ENCODE measurements at places on chromosomes 6 and 20.

DNA sequence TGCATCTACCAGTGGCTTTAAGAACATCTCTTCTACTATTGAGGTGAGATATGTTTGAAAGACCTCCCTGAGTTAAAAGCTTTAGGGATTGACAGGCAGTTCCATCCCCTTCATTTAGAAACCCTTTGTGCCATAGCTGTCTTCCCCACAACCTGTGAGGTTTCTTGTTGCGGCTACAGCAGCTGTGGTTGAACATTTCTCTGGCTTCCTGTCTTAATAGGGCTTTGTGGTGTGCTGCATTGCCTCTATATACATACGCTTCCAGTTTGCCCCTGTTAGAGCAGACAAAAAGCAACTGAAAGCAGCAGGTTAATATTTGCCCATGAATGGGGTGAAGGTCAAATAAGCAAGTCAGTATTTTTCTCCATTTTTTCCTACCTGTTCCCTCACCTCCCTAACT lies 210.2 kb downstream of the TMEM200A start:
- no peak for DNase-seq

DNA sequence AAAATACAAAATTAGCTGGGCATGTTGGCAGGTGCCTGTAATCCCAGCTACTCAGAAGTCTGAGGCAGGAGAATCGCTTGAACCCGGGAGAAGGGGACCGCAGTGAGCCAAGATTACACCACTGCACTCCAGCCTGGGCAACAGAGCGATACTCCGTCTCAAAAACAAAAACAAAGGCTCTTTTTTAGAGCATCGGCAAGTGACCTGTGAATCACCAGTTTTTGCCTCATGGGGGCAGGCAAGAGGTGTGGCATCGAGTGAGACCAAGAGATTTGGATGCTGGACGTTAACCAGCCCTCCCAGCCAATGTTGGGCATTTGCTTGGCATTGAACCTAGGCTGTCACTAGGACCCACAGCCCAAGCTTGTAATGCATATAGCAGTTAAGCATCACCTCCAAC lies 14.6 kb upstream of the CDK5RAP1 start:
- DNase-seq = no peak

- no peak for DNase-seq
Observed at GRCh38 chr20:22495789-22496188, 88.6 kb downstream of the FOXA2 start.

GRCh38 chr20:18066421-18067333 lies 9.0 kb upstream of the OVOL2 start:
- no peak for DNase-seq

GRCh38 chr6:143038833-143039232 lies 21.9 kb upstream of the AIG1 start:
- DNase-seq = no peak

GRCh38 chr20:23971310-23971709 lies 17.3 kb downstream of the GGTLC1 start:
- no peak for DNase-seq

DNA sequence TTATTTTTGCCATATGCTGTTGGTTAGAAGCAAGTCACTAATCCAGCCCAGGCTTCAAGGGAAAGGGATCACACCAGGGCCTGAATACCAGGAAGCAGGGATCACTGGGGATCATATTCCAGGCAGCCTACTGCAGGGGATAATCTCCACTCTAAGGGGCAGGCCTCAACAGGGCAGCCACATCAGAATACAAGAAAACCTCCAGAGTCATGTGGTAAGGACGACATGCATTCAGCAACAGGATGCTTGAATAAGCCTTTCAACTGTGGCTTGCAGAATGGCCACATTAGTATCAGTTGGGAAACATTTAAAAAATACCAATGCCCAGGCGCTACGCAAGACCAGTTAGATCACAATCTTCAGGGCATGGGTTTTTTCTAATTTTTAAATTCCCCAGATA lies 109.1 kb downstream of the LY86 start:
- DNase-seq = no peak

GRCh38 chr6:159978291-159979135 lies 9.6 kb downstream of the IGF2R start:
- no peak for DNase-seq

DNA sequence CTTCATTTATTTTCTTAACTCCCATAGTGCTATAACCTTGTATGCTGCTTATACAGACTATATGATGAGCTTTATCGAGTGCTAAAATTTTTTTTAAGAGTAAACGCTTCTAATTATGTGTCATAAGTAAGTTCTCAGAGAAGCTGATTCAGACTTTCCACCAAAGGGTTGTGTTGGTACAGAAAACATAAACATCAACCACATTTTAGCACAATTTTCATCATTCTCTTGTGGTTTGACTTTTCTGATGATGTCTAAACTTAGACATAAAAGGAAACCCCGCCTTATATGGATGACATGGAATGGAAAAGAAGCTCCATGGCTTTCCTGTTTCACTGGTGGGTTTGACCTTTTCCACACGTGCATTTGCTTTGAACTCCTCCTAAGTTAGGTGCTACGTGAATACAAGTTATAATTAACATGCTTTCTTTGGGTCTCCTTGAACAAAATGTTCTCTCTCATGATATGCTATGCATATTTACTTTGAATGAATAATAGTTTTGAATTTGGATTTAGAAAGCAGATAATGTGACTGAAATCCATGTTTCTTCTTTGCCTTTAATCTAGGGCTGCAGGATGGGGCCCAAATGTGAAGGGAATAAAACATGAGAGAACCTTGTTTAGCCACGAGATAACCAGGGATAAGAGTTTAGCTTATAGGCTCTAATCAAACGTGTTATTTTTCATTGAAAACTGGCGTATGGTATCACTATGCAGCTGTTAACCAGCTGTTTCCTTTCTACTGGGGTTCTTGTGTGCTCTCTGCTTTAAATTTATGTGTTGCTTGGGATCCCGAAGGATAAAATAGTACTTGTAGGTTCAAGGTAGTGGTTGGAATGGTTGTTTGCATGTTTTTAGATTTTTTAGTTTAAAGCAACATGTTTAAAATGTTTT lies 127.1 kb upstream of the AHI1 start:
- DNase-seq = no peak

GRCh38 chr6:119986934-119987549 lies 637.5 kb upstream of the MAN1A1 start:
- no peak for DNase-seq

DNA sequence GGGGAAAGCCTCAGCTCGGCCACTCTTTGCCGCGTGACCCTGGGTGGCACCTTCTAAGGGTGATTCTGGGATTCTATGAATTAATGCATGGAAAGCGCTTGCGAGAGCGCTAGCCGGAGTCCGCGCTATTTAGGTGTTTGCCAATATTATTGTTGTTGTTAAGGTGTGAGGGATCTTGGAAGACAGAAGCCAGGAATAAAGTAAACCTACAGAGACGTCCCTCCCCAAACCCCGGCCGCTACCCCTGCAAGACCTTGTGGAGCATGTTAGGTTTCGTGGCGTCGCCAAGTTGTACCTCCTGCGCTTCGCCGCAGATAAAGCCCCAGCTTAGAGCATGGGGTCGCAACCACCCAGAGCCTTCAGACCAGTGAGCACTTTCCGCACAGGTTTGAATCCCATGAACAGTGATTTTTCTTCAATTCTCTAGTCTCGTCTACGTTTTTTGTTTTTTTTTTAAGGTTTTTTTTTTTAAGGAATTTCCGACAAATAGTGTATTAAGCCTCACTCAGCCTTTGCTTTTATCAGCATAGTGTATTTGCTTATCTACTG lies 16.9 kb upstream of the ZSCAN9 start:
- no peak for DNase-seq

GRCh38 chr20:4924032-4924431 lies 77.3 kb downstream of the SLC23A2 start:
- no peak for DNase-seq

- no peak for DNase-seq
Observed at GRCh38 chr6:27617046-27617687, 144.3 kb upstream of the ZNF184 start.

- DNase-seq = no peak
Observed at GRCh38 chr6:148697895-148698440, 48.9 kb upstream of the UST start.

- DNase-seq = no peak
Observed at GRCh38 chr20:13670160-13670559, 31.4 kb upstream of the TASP1 start.

- no peak for DNase-seq
Observed at GRCh38 chr6:125222531-125223455, 69.2 kb downstream of the TPD52L1 start.

GRCh38 chr6:140537211-140537610 lies 1162.8 kb upstream of the CITED2 start:
- DNase-seq = no peak

GRCh38 chr6:106773996-106774629 lies 144.7 kb downstream of the QRSL1 start:
- no peak for DNase-seq

- DNase-seq = no peak
Observed at GRCh38 chr6:12609751-12610150, 106.8 kb upstream of the PHACTR1 start.

DNA sequence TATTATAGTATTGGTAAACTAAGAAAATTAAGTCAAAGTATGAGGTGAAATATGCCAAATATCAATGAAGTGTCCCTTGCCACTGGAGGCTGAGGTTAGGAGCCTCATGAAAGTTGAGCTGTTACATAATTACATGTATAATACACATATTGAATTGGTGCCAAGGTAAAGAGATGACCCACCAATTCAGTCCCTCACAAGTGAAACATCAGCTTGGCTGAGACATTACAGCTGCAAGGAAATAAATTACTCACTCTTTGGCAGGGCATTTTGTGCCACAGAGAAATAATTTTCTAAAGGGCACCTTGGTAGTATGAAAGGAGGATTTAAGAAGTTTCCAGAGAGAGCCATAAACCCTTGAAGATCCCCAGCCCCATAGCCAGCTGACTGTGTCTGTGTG lies 127.4 kb downstream of the ADGRG6 start:
- no peak for DNase-seq

GRCh38 chr6:121651420-121651819 lies 216.0 kb downstream of the GJA1 start:
- DNase-seq = no peak

DNA sequence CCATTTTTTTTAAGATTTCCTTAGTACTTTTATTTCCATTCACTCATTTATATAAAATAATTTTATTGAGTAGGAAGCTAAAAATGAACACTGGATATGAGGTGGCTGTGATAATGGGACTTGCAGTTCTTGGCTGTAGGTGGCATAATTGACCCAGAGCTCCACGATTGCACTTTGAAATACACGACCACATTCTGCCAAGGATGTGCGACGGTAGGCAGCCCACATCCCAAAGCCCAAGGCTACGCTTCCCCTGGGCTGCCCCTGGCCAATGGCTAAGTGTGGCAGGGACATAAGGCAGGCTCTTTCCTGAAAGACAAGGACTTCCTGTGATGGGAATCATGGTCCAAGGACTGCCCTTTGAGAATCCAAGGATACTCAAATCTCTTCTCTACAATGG lies 43.7 kb upstream of the ADTRP start:
- no peak for DNase-seq

GRCh38 chr20:39885975-39886649 lies 802.9 kb downstream of the MAFB start:
- DNase-seq = no peak

DNA sequence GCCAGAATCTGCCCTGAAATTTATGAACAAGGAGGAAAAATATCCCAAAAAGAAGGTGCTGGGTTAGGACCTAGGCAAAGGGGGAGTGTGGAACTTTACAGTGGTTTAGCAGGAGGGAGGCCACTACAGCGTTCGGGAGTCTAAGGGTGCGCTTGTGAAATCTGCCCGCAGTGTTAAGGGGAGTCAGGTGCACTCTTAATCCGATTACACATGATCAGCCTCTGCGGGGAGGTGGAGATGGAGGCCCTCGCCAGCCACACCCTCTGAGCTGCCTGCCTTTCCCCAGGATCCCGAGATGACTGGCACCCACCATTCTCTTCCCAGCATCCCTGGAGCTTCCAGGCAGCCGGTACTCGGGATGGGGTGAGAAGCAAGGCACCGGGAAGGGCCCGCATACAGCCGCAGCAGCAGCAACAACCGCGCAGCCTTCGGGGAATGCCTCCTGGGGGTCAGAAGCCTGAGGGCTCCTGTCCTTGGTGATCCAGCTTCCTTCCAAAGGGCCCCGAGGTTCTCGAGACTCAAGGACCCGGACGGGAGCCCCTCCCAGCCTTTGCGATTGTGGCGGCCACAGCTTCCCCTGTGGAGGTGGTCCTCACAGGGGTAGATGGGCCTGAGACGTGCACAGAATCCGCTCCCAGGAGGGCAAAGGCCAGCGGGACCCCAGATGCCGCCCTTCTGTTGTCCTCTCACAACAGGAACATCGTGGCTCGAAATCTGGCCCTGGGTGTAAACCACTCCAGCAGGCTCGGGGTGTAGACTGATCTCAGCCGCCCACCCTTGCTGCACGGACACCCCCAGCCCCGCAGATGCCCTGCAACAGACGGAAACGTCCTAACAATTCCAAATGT lies 57.3 kb upstream of the CST7 start:
- DNase-seq = no peak

- DNase-seq = no peak
Observed at GRCh38 chr6:14953836-14954235, 292.0 kb upstream of the JARID2 start.

DNA sequence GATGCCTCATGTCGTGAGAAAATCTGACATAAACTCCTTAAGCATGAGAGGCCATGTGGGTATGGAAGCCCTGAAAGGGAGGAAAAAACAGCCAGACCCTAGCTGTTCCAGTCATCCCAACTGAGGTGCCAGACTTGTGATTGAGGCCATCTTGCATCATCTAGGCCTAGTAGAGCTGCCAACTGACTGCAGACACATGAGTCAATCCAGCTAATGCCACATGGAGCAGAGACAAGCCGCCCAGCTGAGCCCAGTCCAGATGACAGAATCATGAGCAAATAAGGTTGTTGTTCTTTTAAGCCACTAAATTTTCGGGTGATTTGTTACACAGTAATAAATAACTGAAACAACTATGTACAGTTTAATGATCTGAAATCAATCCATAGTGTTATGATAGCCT lies 680.9 kb downstream of the MAFB start:
- DNase-seq = no peak

DNA sequence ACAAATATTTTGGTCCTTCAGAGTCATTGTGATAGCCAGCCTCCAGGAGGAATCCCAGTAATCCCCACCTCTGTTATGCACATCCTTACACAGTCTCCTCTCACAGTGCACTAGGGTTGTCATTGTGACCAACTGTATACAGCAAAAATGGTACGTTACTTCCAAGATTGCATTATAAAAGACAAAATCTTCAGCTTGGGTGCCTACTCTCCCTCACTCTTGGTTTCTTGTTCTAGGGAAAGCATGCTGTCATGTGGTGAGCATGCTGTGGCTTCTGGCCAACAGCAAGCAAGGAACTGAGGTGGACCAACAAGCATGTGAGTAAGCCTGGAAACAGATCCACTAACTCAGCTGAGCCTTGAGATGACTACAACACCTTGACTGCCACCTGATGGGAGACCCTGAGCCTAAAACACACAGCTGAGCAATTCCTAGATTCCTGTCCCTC lies 130.1 kb upstream of the DST start:
- no peak for DNase-seq

DNA sequence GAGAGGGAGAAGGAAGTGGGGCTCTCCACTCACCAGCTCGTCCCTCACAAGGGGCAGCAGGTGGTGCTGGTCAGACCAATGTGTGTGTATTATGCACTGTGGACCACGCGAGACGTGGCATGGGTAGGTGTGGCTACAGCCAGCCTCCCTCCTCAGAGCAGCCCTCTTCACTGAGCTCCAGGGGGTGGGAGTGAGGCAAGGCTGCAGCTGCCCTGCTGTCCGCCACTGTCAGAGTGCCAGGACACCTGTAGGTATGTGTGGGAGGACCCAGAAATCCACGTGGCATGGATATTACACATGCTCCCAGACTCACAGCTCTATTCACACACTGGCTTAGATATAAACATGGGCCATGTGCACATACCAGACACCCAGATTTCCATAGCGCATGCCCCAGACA lies 90.3 kb downstream of the VEGFA start:
- DNase-seq = no peak
